ENCODE measurements at places on chromosomes 13 and 19. TPM values are rescaled to one million over a fixed set of nuclear protein-coding genes. Genes with fewer than 3 reads are reported as not detected.

The COX6B2 gene
- total RNA-seq, result 1.4 TPM

The ZNF578 gene
- total RNA-seq, result not detected

The GRIK5 gene
- total RNA-seq, result 1.0 TPM

The ZC3H13 gene
- total RNA-seq, result 18.3 TPM

The FLT1 gene
- not detected for total RNA-seq

The RASIP1 gene
- 1.4 TPM for total RNA-seq

The ACP7 gene
- total RNA-seq, result 0.23 TPM

The TSHZ3 gene
- total RNA-seq, result 3.5 TPM

The MAMSTR gene
- 0.40 TPM for total RNA-seq

The KLHL26 gene
- 1.7 TPM for total RNA-seq

The LAIR2 gene
- not detected for total RNA-seq

The LILRB2 gene
- 0.14 TPM for total RNA-seq

All from A549 treated with ZK216348 at 1 μM for 4 hours (cell line).